Right ventricle myocardium inferior (tissue), 1 donor: ENCODE measurements at places on chromosomes 7 and 10. TPM values are rescaled to one million over a fixed set of nuclear protein-coding genes. Genes with fewer than 3 reads are reported as not detected.
A peak's percentile ranks its signal among the peaks of the same experiment; 100 is the strongest.

DNA sequence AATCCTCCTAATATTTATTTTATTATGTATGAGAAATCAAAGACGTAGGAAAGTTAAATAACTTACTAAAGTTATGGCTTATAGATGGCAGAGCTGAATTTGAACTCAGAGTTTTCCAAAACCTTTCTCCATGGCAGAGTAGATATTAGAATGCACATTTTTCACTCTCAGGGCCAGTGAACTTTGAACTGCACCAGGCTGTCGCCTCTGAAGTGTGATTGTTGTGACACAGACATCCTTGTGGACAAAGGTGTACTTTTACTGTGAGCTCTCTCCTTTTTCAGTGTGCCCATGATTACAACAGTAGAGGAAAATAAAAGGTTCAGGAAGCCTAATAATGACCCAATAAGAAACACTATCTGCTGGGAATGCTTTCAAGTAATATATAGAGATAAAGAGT, 29.1 kb downstream of the TES start:
- DNase-seq = no peak

DNA sequence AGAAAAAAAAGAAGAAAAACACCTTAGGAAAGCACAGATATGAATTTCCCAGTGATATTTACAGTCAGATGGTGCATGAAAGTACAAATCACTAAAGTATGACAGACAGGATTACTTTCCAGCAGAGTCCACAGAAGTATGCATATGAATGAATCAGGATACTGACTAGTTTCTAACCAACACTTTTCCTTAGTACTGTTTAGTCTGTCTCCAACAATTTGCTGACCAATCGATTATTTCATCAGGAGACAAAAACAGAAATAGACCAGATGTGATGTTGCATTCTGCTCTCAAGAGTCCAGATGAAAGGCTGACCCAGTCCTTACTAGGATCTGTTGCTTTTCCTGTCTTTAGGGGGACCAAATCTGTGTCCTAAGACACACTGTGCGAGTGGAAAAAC, 14.6 kb downstream of the SLC35B4 start:
- DNase-seq = no peak

DNA sequence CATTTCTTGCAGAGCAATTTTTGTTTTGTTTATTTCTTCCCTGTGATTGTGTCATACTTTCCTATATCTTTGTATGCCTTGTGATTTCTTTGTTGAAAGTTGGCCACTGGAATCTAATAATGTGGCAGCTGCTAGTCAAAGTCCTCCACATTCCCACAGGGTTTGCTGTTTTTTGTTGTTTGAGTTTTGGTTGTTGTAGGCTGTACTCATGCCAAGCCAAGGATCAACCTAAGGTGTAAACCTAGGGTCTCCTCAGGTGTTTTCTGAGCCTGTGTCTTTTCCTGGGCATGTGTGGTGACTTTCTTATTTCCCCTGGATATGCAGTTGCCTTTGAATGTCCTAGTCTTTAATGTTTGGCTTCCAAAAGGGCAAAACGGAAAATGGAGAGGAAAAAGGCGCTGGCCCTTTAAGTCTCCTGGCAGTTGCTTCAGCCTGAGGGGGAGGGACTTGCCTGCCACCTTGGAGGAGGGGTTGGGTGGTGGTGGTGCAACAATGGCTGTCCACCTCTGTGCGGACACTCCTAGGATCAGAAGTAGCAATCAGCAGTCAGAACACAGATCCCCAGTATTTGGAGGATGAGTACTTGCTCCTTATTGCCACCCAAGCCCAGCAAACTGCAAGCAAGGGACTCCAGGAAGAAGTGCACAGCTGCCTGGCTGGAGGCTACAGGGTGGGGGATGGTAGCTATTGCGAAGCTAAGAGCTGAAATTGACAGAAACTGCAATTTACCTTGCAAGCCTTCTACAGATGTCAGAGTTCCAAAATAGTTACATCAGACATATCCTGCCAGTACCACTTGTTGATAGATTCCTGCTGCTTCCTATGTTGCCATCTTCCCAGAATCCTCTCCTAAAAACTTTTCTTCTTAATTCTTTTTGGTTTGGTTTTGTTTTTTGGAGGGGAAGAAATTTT, 5.6 kb upstream of the ZNF518A start:
- no peak for DNase-seq

- no peak for DNase-seq
Observed at GRCh38 chr10:6220418-6221191, 17.9 kb downstream of the PFKFB3 start.

Gene FOXI2
- total RNA-seq = not detected

- DNase-seq = peak; percentile 71
Observed at GRCh38 chr10:102504179-102504975, 605 bp downstream of the SUFU start.
